ENCODE measurements at places on chromosomes 5 and 9. TPM values are rescaled to one million over a fixed set of nuclear protein-coding genes. Genes with fewer than 3 reads are reported as not detected.

DNA sequence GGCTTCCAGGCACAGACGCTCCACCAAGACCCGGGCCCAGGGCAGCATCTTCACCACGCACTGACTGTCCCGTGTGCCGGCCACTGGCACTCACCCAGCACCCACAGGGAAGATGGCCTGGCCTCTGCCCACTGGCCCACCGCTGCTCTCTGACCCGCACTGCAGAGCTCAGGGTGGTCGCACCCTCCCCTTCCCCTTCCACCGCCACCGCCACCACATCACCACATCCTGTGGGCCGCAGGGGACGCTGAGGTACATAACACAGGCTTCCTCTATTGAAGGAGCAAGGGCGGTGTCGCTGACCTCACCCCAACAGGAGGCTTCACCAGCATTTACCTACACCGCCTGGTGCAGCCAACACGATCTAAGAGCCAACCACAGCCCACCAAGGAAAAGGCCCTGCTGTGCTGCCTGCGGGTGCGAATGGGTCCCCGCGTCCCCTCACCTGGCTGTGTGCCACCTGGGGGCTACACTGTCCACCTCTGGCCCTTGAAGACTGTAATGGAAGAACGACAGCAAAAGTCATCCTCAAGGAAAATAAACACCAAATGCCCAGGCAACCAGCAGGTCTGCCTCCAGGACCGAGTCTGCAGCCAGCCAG, 101.8 kb downstream of the CAMSAP1 start:
- DNase-seq, result no peak

DNA sequence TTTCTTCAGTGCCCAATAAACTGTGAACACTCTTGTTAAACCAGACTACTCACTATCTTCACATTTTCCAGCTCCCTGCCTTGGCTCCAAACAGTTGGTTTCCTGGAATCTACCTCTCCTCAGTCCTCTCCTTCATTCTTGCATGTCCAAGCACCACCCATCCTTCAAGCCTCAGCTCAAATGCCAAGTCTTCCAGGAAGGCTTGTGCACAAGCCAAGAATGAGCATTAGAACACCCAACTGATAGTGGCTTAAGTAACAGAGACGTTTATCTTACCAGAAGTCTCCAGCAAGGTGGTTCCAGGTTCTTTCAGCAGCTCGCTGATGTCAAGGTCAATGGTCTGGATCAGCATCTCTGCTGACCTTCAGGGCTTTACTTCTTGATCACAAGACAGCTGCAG, 60.1 kb downstream of the PTPDC1 start:
- DNase-seq, result no peak

- no peak for DNase-seq
Observed at GRCh38 chr5:172410662-172411483, 43.5 kb downstream of the SH3PXD2B start.

GRCh38 chr9:135283671-135284070, 195.9 kb upstream of the PPP1R26 start:
- DNase-seq, result no peak

GRCh38 chr9:96486386-96487028, 36.5 kb downstream of the HABP4 start:
- DNase-seq, result no peak

- DNase-seq, result no peak
Observed at GRCh38 chr5:27437594-27438200, 399.3 kb upstream of the CDH9 start.

HMGCS1 gene
- total RNA-seq, result 230 TPM

INSL6 gene
- total RNA-seq, result not detected

GRCh38 chr5:129716235-129716634, 31.7 kb upstream of the MINAR2 start:
- no peak for DNase-seq

ZNF608 gene
- total RNA-seq, result 40.8 TPM

- no peak for DNase-seq
Observed at GRCh38 chr5:53858700-53859456, 298.4 kb downstream of the NDUFS4 start.

DNA sequence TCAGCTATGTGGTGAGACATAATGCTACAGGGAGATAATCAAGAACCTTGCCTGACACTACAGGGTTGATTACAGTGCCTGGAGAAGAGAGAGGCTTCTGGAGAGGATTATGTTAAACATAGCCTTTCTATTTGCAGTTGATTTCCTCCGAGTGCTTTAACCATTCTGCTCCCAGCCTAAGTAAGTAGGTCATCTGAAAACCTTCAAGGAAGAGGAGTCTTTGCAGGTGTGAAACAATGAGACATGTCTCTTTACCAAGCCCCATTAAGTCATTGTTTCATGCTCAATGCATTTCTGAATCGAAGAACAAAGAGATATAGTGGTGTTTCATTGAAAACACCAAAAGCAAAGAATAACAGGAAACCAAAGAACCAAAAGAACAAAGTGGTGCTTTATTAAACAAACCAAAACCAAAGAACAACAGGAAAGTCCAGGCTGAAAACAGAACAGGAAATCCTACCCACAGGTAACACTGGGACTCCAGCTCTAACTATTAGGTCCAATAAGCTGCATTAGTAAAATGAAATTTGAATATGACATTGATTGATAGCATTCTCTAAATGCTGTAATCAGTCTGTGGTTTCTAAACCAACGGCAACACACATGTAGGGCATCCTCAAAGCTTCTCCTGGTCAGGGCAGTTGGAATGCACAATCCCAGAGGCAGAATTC, 113.3 kb upstream of the SPATA31D4 start:
- no peak for DNase-seq

- DNase-seq, result peak; percentile 51
Observed at GRCh38 chr5:36073595-36074216, 7.0 kb upstream of the UGT3A2 start.

DNA sequence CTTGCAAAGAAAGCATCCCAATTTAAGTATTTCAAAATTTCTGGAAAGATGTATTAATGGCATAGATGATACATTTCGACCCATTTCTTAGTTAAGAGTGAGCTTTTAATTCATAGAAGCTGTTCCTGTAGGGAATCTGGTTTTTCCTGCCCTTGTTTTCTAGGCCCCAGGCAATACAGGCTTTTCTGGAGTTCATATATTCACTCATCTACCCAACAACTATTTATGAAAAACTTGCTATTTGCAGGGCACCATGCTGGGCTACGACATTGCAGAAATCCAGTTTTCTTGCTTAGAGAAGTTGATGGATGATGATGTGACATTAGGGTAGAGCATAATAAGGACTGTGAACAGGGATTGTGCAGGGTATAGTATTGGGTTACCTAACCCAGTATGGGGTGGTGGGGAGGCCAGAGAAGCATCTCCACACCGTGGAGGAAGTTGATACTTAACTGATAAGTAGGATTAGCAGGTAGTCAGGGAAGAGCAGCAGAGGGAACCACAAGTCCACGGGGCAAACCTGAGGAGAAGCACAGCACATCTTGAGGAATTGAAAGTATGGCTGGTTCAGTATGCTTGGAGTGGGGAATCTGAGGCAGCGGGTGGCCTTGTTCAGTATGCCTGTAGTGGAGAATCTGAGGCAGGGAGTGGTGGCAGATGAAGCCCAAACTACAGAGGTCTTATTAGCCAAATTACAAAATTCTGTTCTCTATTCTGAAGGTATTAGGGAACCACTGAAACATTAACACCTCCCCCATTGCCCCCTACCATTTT, 247.5 kb downstream of the ARRDC3 start:
- DNase-seq, result no peak

DNA sequence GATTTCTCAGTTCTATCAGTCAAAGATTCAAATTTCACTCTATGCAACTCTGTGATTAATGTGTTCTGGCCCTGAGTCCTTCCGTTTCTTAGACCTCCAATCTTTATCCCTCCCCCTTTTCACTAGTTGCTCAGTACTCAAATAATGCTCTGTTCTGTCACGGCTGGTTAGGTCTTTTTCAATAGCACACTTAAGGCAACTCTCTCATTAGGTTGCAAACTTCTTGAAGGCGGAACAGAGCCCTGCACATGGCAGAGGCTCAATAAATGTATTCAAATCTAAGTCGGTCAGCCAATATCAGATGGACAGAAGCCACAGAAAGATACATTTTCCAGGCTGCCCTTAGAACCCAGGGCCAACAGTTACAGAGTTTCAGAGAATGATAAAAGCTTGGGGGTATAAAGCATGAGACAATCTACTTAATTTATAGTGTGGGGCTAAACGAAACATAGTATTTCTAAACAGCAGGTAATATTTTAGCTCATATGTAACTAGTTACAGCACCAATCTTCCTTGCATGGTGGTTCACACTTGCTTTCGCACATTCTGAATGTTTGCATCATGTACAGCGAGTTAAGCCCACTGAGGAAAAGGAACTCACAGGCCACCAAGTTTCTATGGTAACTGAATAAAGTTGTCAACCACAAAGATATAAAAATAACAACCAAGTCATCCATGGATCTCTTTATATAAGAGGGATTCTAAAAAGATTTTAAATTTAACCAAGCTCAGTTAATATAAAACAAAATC, 67.1 kb upstream of the GOLPH3 start:
- DNase-seq, result no peak

DNA sequence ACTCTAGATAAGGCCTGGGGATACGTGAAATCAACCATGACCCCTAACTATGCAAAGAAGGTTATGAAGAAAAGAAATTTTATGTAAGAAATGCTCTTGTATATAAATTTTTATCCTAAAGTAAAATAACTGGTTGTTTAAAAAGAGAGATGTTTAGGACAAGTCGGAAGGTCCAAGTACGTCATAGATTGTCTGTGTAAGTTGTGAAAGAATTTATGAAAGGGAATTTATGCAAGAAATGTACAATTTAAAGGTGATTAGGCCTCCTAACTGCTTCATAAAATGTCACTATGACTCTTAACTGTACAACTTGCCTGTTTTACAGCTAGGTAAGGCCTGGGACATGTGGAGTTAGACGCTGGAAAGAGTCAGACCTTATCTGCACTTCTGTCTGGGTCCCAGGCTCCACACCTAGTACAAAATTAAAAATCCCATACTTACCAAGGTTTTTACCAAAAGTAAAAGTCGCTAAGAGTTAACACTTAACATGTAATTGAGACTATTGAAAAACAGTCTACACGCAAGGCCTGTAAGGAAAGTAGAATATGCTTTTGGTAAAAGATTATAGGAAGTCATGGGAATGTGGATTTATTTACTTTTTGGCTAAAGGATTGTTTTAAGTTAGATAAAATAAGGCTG, 77.4 kb downstream of the KIAA0825 start:
- no peak for DNase-seq

DNA sequence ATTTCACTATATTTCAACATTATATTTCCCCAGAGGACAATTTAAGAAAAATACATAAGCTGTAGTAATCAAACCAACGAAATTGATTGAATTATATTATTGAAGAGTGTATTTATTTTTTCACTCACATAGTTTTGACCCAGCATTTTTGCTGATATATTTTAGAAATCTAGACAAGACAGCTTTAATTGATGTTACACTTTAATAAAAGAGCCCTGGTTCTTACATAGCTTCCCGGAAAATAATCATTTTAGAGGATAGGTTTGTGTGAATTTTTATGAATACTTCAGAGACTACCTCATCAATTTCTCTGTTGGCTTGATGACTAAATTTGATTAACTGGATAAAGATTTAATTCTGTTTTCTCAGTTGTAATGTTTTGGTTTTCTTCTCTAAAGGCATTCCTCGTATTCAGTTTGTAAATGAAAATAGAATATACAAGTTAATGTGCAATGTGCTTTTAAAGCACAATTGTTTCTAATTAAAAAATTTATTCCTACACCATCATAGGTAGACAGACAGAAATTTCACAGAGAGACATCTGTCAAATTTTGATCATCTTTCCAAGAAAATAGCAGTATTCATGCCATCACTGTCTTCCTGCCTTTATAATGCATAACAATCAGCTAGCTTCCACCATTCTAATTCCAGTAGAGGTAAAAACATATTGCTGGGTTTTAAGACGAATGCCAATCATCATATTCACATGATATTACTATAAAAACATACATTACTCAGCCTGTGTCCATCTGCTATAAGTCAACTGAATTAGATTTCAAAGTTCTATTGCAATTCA, 441.4 kb downstream of the CDH12 start:
- DNase-seq, result no peak

DNA sequence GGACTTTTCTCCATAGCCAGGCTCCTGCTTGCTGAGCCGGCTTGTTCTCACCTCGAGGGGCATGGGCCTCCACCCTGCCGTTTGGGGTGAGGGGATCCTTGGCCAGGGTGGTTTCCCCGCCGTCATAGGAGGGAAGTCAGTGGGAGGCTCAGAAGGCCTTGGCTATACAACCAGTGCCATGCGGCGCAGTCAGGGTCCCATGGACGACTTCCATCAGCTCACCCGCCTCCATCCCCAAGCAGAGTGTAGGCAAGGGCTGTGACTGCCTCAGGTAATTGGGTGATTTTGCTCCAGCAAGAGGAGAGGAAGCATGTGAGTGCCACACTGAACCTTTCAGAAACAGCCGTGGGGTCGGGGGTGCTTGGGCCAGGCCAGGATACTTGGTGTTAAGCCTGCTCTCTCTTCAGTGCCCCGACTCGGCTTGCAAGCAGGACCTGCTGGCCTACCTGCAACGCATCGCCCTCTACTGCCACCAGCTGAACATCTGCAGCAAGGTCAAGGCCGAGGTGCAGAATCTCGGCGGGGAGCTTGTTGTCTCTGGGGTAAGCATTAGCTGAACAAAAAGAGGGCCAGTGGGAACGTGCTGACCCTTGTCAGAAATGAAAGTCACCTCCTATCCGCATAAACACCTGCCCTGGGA, 57.2 kb upstream of the LRRTM2 start:
- no peak for DNase-seq

ECM2 gene
- not detected for total RNA-seq

PCDHB9 gene
- total RNA-seq, result 1.6 TPM

DNA sequence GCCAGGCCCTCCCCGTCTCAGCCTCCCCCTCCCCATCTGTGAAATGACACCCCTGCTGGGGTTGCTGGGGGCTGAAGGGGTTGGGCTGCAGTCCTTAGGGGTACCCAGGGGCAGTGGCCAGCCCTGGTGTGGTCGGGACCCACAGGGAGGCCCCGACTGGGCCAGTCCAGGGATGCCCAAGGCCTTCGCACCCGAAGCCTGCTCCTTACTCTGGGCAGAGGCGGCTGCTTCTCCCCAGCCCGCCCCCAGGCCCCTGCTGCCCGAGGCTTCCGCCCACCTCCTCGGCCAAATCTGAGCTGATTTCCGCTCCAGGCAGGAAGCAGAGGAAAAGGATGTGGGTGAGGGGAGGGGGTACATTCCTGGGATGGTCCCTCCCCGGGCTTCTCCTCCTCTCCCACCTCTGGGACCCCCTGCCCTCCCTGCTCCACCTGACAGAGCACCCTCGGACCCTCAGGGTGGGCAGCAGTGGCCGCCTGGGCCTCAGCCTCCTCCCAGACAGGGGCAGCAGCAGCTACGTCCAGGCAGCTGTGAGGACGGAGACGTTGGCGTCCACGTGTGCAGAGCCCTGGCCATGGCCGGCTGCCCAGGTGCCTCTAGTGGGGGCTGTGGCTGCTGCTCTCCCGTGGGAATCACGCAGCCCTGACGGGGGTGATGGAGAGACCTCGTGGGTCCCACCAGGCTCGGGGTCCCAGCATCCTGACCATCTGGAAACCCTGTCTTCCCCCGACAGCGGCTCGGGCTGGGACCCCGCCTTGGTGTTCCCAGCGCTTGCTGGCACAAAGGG, 4.2 kb upstream of the NRARP start:
- no peak for DNase-seq

- no peak for DNase-seq
Observed at GRCh38 chr5:178993955-178994579, 1.1 kb downstream of the GRM6 start.

N4BP3 gene
- 36.0 TPM for total RNA-seq

GRCh38 chr9:110129425-110129824, 78.5 kb downstream of the C9orf152 start:
- DNase-seq, result no peak

OGN gene
- not detected for total RNA-seq

CTXN3 gene
- total RNA-seq, result not detected
